ENCODE measurements at places on chromosomes 2 and 18. TPM values are rescaled to one million over a fixed set of nuclear protein-coding genes. Genes with fewer than 3 reads are reported as not detected.

Gene KATNAL2
- total RNA-seq, result 13.9 TPM

Gene ASIC4
- 0.96 TPM for total RNA-seq

Gene NGEF
- not detected for total RNA-seq

Gene INPP5D
- 109 TPM for total RNA-seq

Gene TRABD2A
- 1.8 TPM for total RNA-seq

Gene AOX1
- 0.07 TPM for total RNA-seq

Data from OCI-LY7 (cell line).